NCI-H1417 (cell line): ENCODE measurements at places on chromosomes 4 and X.
A peak's percentile ranks its signal among the peaks of the same experiment; 100 is the strongest.

DNA sequence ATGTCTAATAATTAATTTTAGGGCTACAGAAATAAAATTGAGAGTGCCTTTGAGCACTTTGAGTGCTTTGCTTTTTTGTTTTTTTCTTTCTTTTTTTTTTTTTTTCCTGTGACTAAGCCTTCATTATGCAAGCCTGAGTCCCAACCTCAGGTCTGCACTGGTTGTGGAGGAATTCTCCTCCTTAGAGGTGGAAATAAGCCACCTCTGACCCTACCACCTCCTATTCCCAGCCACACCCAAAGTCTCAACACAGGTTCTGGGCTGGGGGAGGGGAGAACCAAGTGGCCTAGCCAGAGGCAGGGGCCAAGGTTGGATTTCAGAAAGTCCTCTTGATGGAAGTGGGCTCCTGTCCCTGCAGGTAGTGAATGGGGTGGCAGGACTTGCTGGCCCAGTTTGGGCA, 180.2 kb downstream of the ARAP2 start:
- no peak for DNase-seq

- no peak for DNase-seq
Measured at GRCh38 chrX:117539090-117539418, 577.6 kb downstream of the KLHL13 start.

DNA sequence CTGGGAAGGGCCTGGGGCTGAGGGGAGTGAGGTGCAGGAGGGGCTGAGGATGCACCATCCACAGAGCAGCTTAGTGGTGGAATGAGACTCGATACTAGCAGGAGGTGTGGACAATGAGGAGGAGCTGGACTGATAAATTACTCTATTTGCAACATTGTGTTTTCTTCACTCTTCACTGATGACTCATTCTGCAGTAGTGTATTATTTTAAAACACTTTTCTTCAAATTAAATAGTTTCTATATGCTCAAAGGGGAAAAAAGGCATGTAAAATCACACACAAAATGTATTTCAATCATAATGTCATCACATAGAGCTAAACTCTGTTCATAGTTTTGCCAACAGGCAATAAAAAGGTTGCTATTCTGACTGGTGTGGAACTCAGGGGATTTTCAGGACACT, 467.0 kb upstream of the CTSO start:
- no peak for DNase-seq

DNA sequence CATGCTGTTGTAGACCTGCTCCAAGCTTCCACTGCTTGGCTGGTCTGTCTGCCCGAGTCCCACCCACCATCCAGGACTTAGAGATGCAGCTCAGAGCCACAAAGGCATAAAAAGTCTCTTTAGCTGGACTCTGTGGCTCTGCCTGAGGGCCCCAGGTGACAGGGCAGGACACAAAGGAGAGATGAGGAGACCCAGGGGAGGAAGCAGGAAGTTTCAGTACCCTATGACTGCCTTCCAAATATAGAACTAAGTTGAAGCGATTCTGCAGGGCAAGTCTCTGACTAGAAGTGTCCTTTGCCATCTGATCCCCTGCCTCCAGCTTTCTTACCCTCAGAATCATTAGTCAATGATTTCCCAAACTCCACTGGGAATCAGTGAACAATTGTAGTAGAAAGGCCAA, 11.2 kb upstream of the CXCR3 start:
- DNase-seq: no peak

DNA sequence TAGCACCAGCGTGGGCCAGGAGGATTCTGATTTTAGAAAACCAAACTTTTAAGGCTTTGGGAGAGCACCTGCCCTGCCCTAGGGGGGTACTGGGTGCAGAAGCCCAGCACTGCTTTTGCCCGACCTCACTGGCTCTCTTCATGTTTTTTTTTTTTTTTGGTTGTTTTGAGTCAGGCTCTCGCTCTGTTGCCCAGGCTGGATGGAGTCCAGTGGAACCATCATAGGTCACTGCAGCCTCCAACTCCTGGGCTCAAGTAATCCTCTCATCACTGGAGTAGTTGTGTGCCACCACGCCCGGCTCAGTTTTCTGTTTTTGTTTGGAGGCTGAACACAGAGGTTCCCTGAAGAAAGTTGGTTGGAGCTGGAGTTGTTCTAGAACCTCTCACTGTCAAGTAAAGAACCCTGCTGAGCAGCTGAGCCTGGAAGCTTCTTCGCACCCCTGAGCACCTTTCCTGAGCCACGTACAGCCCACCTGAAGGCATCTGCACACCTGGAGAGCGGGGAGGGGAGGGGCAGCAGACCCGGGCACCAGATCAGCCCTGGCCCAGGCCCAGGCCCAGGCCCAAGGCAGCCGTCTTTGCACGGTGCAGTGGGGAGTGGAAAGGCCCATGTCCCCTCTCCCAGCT, 49.5 kb downstream of the SHROOM2 start:
- no peak for DNase-seq

DNA sequence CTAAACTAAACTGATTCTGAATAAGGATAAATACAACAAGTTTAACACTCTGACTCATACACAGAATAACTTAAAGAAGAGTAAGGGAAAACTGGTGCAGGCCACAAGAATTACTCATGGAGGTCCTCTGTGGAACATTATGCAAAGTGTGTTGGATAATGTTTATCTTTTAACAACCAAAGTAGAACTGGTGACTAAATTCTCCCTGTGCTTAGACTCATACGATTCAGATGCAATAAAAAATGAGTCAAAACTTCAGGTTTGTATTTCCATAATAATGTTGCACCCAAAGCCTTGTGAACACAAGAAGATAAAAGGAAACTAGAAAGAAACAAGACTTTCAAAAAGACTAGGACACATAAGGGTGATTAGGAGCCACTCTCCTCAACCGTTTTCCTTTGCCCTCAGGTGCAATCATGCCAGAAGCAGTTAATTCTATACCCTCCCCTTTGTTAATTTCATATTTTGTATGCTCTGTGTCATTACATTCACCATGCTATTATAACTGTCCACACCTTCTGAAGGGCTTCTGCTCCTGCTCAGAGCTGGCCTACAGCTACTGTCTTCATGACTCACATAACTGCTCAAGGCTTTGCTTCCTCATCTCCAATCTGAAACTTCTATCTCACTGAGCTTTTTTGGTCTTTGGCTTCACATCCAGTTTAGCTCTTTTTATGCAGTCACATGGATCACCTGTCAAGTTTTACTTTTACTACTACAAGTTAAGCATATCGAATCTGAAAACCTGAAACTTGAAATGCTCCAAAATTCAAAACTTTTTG, 60.2 kb downstream of the KCNIP4 start:
- no peak for DNase-seq

GRCh38 chr4:80173401-80173800, 23.9 kb upstream of the PRDM8 start:
- no peak for DNase-seq

DNA sequence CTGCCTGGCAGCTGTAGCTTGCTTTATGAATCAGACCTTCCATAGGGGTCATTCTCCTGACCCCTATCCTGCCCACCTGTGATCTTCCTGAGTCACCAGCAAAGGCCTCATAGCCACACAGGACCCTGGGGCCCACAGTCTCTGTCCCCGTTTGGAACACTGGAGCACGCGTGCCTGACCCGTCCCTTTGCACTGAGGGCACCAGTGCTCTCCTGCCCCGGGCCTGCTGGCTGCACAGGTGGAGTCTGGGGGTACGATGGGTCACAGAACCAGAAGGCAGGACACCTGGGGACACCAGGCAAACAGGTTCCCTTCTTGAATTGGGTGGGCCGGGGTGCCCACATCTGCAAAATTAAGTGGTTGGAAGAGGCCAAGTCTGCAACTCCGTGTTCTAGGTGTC, 97.2 kb downstream of the CPZ start:
- DNase-seq: no peak

DNA sequence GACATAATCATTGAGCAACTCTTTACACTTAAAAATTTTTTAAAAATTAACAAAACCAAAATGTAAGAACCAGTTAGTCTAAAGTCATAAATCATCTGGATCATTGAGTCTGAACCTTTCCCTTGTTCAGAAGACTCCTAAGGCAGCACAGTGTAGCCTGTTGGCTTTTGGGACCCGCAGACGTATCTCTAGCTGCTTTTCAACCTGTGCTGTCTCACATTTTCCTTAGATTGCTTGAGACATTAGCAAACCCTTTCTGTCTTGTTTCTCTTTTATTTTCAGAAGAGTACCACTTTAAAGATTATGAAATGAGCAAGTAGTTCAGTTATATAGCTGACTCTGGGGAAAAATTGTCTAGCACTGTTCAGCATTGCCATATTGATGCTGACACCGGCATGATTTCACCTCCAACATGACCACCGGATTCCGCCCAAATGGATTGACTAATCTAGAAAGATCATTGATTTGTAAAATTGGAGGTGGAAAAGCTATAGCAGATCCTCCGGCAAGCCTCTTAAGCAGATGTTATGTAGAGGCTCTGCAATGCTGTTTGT, 8.9 kb downstream of the TCEANC start:
- no peak for DNase-seq

DNA sequence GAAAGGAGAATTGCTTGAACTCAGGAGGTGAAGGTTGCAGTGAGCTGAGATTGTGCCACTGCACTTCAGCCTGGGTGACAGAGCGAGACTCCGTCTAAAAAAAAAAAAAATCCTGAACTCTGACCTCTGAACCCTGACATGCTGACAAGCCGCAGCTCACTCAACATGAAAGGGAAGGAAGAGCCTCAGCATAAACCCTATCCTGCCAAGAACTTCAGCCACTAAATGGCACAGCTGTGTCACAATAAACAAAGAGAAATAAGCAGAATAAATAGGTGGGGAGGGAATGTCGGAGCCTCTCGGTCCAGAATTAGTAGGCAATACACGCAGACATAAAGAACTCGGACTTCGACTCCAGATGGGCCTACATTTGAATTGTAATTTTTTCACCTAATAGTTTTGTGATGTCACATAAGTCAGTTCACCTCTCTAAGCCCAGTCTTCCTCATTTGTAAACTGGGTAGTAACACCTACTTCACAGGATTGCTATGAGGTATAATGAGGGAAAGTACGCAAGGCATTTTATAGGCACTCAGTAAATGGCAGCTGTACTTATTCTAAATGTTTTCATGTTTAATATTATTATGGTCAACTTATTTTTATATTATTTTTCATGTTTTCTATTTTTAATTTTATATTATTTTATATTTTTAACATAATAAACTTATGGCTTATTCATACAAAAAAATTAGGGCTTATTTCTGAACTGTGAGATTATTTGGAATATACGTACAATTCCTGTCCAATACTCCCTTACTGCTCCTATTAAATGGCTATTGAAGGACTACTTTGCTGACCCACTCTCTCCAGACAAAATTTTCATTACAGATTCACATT, 243.4 kb downstream of the SCFD2 start:
- no peak for DNase-seq

- DNase-seq: peak; percentile 85
Measured at GRCh38 chr4:52983563-52984303, 121.6 kb downstream of the RASL11B start.

DNA sequence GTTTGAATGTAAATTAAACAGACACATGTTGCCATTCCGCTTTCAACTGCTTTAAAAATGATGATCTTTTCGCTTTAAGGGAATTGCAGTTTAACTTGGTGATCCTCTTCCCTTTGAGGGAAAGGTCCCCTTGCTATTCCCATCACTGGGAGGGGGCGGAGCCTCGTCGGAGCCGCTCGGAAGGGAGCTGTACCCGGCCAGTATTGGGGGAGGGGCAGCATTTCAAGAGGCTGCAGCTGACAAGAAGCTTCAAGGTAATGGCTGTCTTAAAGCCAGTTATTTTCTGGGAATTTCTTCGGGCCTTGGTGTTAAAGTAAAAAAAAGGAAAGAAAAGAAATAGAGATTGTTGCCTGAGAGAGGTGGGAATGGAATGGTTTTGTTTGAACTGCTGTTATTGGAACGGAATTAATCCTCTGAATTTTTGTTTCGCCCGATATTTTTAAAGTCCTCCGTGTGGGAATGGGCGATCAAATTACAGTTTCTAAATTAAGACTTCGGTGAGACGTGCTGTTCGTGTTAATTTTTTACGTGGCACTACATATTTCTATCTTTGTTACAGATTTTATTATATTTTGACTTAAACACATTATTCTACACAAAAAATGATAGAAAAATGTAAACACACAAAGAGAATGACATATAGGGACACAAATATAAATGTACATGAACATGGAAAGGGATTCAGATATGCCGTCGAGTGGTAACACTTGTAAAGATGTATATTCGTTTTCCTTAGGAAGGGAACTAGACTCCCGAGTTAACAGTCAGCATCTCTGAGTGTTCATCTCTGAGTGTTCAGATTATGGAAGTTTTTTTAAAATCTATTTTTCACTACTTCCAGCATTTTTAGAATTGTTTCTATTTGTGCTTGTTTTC, 9.2 kb downstream of the PWWP3B start:
- peak; percentile 87 for DNase-seq

- no peak for DNase-seq
Measured at GRCh38 chr4:123600987-123601904, 204.7 kb downstream of the SPRY1 start.

DNA sequence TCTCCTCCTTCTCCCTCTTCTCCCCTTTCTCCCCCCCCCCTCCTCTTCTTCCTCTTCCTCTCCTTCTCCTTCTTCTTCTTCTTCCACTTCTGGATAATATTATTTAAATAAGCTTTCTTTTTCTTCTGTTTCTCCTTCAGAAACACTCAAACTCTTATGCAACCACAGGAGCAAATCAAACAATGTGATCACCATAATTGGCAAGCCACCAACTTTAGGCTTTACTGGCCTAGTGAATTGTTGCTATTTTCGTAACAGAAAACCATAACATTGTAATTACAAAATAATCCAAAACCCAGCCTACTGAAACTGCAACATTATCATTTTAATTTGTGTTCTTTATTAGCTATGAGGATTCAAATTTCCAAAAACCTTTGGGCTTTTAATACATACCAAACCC, 14.3 kb downstream of the DCAF8L1 start:
- DNase-seq: no peak

- DNase-seq: no peak
Measured at GRCh38 chrX:68304602-68305001, 128.7 kb downstream of the OPHN1 start.

GRCh38 chr4:102569200-102569599, 68.0 kb downstream of the NFKB1 start:
- DNase-seq: no peak
